ENCODE measurements at places on chromosomes 13 and 19. TPM values are rescaled to one million over a fixed set of nuclear protein-coding genes. Genes with fewer than 3 reads are reported as not detected.

DNA sequence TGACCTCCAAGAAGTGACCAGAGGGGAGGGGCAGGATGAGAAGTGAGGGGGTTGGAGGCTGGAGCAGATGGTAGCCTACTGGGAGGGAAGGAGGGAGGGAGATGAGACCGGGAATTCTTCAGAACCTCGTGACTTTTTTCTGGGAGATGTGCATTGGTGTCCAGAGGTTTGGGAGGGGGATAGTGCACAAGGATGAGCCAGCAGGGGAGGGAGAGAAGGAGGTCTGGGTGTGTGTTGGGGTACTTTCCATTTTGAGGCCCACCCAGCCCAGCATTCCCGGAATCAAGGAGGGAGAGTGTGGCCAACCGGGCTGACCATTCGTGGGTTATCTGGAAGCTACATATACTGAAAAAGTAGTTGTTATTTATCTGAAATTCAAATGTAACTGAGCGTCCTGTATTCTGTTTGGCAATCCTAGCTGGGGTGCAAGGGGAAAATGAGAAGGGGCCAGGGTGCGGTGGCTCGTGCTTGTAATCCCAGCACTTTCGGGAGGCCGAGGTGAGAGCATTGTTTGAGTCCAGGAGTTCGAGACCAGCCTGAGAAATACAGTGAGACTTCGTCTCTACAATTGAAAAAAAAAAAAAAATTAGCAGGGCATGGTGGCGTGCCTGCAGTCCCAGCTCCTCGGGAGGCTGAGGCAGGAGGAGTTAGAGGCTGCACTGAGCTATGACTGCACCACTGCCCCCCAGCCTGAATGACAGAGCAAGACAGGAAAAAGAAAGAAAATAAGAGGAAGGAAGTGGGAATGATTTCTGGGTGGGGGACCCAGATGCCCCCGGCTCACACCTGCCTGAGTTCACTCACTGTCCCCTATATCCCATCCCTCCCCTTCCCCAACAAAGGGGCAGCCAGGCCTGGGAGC, 4.4 kb upstream of the C3 start:
- no peak for DNase-seq

DNA sequence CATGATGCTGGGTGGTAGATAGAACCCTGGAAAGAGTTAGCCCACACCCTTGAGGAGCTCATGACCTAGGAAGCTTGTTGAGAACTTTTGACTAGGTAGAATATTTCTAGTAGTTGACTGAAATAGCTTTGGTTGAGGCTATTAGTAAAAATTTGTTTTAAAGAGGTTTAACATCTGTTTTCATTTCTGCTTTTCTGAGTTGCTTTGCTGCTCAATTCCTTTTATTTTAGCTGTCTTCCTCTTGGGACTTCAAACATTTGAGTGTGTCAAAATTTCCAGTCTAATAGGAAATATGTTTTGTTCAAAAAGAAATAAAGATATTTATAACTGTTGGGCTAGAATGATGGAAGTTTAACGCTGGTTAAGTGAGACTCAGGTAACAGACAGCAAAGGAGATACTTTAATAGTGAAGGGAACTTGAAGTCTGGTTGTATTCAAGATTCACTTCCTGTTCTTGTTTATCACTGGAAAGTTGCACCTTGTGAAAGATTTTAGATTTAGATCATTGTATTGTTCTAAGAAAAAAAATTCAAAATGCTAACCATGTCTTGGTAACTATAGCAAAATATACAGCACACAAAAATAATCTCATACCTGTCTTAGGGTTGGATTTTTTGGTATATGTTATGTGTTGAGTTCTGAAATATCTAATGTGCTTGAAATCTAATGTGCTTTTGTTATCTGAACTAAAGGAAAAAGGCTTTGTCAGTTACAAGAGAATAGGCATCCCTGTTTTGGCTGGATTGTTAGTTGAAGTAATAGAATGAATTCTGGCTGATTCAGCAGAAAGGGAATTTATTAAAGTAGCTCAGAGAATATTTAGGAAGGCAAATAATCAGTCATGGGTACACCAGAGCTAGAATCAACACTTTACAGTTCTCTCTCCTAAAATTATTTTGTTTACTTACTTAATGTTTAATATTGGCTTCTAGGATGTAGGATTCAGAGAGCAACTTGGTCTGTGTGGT, 24.4 kb upstream of the GPR18 start:
- DNase-seq = no peak

DNA sequence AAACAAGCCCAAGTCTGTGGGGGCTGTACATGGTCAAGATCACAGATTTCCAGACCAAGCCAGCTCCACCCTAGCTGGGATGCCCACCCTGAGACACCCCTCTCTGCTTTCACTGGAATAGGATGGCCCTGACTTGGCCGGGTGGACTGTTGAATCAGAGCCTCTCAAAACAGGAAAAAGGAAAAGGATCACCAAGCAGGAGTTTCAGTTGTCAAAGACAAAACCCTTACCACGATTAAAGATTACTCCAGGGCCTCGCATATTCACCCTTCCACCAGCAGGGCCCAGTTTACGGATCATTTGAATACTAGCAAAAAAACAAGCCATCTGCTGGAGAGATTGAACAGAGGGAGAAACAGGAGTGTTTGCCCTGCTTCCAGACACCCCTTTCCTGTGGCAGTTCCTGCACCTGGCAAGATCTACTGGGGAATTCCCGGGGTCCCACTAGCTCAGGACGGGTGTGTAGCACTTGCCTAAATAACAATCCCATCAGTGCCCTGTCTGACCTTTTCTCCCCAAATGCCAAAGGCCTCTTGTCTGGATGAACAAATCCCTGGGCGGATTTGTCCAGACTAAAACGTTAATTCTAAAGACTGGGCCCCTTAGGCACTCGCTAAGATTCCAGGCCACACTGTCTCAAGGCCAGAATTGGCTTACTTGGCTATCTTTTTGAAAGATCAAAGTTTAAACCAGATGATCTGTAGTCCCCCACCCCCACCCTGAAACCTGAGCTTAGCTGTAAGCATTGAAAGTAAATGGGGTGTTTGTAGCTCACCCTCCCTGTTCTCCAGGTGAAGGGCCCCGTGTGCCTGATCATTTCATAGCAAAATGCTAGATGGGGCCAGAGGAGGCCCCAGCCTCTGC, 38.4 kb downstream of the ACTN4 start:
- DNase-seq = no peak

The PET100 gene
- 37.1 TPM for total RNA-seq

DNA sequence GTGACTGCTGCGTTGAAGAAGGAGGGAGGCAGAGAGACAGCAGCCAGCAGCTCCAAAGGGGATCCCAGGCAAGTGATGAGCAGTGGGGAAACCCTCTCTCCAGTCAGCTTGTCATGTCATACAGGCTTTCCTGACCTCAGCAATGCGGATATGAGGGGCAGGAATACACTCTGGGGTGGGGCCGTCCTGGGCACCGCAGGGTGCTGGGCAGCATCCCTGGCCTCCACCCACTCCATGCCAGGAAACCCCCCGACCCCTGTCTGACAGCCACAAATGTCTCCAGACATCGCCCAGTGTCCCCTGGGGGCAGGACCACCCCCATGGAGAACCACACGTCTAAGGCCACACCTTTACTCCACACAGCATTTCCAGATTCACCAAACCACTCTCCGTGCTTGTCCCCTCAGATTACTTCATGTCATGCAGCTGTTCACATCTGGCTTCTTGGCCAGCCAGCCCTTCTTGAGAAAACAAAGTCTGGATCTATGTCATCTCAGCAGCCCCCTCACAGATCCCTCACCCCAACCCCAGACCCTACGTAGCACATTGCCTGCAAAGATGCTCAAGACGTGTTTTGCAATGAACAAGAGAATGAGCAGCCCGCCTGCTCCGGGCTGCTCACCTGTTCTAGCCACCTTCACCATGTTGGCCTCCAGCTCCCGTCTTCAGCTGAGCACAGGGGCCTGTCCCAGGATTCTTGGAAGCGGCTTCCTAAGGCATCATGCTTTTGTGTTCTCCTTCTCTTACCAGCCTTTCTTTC, 46.5 kb downstream of the RFX2 start:
- no peak for DNase-seq

DNA sequence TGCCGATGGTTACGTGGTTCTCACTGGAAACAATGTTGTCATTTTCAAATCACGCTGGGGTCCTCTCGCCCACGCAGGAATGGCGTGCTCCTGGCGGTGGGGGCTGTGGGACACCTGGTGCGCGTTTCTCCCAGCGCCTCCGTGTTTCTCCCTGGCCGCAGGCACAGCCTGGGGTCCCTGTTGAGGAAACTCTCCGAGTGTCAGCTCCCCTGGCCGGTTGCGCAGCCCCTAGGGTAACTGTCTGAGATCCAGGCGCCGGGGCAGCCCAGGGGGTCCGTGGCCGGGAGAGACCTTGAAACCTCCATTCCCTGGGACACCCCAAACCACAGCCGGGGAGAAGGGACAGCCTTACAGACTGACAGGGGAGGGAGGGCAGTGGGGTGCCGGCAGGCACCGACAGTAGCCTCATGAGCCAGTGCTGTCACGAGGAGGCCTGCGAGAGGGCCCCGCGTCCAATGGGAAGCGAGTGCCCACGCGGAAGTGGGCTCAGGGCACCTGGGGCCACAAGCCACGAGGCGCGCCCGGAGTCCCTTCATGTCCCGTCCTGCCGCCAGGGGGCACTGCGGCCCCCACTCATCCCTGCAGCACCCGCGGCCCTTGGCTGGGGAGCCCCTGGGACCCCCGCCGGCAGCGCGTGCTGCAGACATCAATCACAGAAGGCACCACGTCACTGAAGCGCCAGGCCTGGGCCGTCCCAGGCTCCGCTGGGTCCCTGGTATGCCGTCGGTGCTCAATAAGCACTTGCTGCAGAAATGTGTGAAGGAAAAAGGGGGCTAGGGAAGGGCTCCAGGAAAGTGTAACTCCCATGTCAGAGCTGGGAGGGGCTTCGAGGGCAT, 9.5 kb downstream of the ADAMTSL5 start:
- peak; percentile 69 for DNase-seq

- no peak for DNase-seq
These were observed 19.1 kb upstream of the SPATA13 start for GRCh38 chr13:24141333-24141910.

- DNase-seq = no peak
These were observed 77.3 kb downstream of the DHRS12 start for GRCh38 chr13:51726446-51727193.

The CILP2 gene
- not detected for total RNA-seq

GRCh38 chr19:5466072-5466471, 10.9 kb downstream of the ZNRF4 start:
- DNase-seq = no peak

The RFPL4AL1 gene
- not detected for total RNA-seq

DNA sequence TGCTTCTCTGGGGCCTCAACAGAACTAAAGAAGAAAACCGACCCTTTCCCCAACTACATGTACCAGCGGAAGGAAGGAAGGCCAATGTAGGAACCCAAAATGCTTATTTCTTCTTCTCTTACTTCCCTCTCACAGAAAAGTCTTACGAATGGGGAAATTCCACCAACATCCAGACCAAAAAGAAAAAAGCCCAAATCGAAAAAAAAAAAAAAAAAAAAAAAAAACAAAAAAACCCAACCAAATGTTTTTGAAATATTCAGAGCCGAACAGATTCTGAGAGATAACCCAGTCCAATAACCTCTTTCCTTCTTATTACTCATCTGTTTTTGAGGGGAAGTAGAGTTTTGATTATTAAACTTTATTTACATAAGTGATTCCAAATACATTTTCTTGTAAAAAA, 3.9 kb downstream of the PPM1N start:
- no peak for DNase-seq

Data from sigmoid colon (tissue), 7 donors.